Bone marrow (tissue), 2 donors: ENCODE measurements at places on chromosomes 5 and 9.

GRCh38 chr5:167708449-167708848, 583.0 kb upstream of the WWC1 start:
- no peak for DNase-seq

GRCh38 chr5:107546719-107547118, 124.0 kb downstream of the EFNA5 start:
- no peak for DNase-seq

DNA sequence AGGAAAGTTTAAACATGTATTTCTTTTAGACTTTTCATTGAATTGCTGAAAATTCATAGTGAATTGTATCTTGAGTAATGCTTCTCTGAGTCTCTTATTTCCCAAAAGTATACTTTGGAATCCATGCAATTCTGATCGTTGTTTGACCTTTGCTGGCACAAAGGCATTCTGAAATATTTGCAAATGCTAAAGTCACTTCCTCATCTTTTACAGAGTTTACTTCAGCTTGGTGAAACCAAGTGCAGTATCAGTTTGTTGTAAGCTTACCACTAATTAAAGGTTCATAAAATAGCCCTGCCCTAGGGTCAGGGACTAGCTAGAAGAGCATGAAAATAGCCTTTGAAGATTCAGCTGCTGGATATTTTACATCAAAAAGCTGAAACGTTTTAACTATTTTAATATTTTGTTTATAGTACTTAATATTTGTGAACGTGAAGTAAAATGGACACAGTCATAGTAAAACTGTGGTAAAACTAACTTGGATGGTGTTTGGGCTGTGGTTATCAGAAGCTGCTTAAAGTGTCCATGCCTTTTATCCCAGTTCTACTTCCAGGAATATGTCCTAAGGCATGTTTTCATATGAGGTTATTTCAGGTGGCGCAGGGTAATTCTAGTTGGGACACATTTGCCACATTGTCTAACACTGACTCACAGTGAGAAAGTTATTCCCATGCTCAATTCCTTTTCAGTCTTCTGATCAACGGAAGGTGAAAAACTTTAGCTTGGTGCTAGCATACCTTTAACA, 45.3 kb downstream of the SLC22A5 start:
- no peak for DNase-seq

DNA sequence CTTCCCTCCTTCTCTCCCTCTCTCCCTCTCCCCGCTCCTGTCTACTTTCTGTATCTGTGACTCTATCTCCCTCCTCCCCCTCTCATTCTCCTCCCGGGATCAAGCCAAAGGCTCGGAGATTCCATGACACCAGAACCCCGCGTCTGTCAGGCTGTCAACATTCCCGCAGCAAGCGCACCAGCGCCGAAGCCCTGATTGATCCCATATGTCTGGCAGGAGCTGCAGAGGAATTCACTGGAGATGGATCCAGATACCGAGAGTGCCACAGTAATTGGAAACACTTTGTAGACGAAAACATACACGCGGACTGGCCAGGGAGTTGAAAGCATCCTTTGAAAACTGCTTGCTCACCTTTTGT, 300 bp upstream of the SVEP1 start:
- no peak for DNase-seq

GRCh38 chr5:172442592-172442991, 11.7 kb downstream of the SH3PXD2B start:
- no peak for DNase-seq

- no peak for DNase-seq
These were observed 88.9 kb downstream of the ADRB2 start for GRCh38 chr5:148915224-148915817.

- no peak for DNase-seq
These were observed 192.2 kb downstream of the DMAC1 start for GRCh38 chr9:7607421-7607820.

DNA sequence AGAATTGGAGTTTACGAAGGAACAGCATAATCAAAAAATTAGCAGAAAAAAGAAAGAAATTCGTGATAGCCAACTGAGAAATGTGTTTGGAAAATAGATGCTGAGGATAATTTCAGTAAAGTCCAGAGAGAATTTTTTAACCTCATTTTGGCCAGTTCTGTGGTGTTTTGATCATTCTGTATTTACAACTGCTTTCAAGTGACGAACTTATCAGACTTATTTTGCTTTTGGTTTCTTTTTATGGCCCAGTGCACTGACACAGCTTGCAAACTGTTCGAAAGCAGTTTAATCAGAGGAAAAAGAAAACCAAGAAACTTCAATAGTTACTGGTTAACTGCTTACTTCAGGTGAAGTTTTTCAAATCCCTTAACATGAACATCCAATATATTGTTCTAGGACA, 1.9 kb downstream of the SDHA start:
- peak; percentile 55 for DNase-seq

GRCh38 chr5:5799826-5800225, 377.3 kb downstream of the ICE1 start:
- no peak for DNase-seq

DNA sequence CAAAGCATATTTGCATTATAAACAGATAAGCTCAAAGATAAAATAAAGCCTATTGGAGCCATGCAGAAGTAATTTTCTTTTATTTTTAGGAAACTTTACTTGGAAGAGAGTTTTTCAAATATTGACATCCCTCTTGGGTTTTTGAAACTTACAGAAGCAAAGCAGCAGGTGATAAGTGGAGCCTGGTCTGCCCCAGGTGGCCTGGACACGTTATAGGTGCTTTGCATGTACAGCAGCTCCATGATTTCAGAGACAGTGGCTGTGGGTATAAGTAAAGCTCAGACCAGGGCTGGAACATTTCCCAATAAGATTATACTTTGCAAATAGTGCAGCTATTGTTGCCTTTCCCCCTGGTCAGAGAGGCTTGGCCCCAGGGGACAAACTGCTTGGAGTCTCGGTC, 51.5 kb downstream of the CCDC192 start:
- DNase-seq = no peak

DNA sequence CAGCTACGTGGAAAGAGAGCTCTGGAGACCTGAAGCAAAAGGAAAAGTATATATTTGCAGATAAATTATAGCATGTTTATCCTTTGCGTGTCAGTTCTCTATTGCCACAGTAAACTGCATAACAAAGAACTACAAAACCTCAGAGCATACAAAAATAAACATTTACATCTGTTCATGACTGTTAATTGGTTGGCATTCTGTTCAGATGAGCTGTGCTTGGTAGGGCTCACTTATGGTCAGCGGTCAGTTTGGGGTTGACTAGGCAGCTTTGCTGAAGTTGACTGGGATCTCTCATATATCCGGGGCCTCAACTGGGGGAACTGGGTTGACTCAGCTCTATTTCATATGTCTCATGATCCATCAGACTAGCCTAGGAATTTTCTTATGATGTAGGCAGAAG, 257.7 kb downstream of the TLE1 start:
- no peak for DNase-seq

- peak; percentile 2 for DNase-seq
These were observed 626 bp upstream of the FST start for GRCh38 chr5:53479590-53480415.

DNA sequence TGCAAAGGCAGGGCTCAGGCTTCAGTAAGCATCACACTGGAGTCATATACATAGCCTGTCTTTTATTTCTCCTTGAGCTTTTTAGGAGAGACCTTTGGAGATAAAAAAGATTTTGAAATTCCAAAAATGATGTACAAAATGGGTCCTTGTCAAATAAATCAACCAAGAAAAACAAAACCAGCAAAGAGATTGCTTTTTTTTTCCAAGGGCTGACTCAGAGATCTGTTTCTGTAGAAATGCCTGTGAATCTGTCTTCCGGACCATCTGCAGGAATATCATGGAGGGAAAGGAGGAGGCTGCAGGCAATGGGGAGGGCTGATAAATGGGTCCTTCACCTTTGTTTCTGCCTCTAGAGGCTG, 77.4 kb downstream of the SLIT3 start:
- no peak for DNase-seq

DNA sequence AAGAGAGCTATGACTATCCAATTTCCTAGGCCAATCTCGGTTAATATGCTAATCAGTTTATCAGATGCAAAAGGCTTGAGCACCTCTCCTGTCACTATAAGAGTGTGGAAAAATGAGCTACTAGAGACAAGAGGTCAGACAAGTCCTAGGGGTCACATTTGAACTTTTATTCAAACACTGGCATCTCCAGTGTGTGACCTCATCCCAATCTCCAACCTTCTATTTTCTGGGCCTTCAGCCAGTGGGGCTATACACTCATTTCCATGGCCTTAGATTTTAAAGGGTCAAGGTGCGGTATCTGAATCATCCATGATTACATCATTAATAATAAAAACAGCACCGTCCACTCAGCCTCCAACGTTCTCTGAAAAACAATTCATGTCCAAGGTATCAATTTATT, 139.6 kb upstream of the LRRTM2 start:
- no peak for DNase-seq

DNA sequence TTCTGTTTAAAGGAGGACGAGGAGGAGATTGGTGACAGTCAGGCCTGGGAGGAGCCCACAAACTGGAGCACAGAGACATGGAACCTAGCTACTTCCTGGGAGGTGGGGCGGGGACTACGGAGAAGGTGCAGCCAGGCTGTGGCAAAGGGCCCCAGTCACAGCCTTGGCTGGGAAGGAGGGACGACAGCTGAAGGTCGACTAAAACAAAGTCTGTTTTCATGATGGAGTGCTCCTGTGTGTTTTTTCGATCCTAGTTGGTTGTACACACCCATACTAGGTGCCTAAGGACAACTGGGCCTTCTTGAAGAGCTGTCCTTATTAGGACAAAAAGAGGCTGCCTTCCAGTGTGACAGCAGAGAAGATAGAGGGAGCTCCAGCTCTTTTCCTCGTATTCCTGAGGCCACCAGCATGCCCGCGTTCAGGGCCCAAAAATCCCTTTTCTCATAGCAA, 2.9 kb downstream of the CCDC107 start:
- DNase-seq = no peak

GRCh38 chr9:36749461-36749860, 176.8 kb downstream of the MELK start:
- DNase-seq = no peak

DNA sequence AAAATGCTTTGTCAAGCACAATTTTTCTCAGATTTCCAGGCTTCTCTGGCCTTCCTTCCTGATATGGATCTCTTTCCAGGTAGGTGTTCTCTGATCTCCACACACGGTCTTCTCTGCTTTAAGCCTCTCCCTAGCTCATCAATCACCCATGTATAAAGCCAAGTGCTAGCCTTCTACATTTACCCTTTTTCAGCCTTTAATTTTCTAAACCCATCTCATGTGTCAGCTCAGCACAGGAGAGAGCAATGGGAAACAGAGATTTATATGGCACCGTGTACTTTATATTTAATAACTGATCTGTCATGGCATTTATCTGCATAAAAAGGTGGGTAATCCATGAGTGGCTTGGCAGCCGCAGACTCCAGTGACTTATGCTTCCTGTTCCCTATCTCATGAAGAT, 495.0 kb downstream of the RASEF start:
- DNase-seq = no peak

DNA sequence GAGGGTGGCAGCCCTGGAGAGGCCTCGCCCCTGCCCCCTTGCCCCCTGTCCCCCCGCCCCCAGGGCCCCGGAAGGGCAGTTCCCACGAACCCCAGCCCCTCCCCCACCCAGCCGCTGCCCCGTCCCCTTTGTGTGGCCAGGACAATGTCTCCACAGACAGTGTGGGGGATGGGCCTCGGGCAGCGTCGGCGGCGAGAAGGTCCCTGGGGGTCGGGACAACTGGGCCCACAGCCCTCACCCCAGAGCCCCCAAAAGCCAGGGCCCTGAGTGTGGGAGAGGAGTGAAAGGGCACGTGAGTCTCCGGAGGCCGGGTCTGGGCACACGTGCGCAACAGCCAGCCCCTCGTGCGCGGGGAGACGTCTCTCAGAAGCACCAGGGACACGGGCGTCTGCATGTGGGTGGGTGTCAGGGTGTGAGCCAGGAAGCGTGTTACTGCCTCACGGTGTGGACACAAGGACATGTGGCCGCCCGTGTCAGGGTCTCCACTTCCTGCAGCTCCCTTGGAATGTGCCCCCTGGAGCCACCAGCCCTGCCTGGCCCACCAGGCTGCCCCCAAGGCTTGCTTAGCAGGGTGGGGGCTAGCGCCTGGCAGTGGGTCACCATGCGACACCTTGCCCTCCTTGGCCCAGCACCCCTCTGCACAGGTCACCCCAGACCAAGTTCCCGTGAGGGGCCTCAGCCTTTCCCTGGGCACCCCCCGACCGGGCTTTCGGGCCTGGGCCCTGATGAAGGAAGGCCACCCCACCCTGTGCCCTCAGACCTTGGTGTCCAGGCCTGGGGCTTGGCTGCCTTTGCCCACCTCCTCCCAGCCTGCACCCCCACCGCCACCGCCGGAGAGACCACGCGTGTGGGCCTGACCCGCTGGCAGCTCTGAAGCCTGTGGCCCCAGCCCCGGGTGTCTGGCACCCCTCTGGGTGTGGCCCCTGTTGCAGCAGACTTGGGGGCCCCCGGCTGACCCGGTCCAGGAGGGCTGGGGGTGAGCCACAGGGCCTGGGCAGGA, 12.8 kb upstream of the NRARP start:
- no peak for DNase-seq

GRCh38 chr5:78533356-78533755, 115.2 kb downstream of the LHFPL2 start:
- DNase-seq = no peak

DNA sequence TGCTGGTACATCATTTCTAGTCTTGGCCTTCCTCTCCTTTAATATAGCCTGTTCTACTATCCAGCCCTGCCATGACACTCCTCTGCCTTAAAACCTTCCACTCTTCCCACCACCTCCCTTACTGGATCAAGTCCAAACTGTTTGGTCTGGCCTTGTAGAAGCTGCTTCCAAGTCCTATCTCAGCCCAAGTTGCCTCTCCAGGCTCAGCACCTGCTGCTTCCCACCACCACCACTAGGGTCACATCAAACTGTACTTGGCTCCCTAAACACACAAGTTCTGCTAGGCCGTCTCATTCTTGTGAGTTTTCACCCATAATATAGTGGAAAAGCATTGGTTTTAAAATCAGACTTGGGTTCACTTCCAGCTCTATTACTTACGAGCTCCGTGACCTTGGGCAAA, 1.4 kb downstream of the NDUFA8 start:
- DNase-seq = no peak

DNA sequence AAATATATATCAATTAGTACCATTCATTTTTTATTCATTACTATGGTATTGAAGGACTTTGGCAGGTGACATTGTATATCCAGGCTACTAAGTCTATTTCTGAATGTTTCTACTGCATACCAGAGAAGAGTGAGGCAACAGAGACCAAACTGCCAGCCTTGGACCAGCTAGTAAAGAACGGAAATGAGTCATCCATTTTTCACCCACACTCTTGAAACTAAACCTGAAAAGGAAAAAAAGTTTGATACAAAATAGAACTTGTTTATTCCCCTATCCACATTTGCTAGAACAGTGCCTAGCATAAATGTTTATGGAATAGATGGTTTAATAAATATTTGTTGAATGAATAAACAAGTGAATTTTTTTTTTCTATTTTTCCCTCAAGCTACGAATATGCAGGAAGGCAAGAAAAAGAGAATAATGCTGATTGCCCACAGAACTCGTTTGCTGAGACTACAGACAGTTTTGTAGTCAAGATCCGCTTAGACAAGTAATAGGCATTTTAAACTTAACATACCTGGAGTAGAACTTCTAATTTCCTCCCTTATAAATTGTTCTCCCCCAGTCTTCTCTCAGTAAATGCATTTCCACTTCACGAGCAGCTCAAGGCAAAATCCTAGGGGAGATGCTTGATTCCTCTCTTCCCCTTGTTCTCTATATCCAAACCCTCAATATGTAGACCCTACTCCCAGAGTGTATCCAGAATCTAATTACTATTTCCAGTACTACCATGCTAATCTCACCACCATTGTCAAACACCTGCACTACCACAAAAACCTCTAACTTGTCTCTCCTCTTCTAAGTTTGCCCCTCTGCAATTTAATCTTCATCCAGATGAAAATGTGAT, 146.2 kb upstream of the RASA1 start:
- DNase-seq = no peak
